ENCODE measurements at places on chromosomes 12 and 14.

GRCh38 chr14:42508209-42508946, 901.7 kb downstream of the LRFN5 start:
- DNase-seq: no peak

DNA sequence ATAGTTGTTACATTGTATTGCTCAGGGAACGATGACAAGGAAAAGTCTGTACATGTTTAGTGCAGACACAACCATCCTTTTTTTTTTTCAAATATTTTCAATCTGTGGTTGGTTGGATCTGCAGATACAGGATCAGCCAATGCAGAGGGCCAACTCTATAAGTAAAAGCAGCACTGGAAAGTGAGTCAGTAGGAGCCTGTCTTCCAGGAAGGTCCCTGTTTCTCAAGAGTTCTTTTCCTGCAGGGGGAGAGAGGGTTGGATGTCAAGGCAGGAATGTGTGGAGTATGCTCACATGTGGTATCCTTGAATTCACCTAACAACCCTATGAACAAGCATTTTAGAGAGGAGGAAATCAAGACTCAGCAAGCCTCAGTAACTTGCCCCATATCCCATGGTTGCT, 409.1 kb downstream of the NPAS3 start:
- no peak for DNase-seq

DNA sequence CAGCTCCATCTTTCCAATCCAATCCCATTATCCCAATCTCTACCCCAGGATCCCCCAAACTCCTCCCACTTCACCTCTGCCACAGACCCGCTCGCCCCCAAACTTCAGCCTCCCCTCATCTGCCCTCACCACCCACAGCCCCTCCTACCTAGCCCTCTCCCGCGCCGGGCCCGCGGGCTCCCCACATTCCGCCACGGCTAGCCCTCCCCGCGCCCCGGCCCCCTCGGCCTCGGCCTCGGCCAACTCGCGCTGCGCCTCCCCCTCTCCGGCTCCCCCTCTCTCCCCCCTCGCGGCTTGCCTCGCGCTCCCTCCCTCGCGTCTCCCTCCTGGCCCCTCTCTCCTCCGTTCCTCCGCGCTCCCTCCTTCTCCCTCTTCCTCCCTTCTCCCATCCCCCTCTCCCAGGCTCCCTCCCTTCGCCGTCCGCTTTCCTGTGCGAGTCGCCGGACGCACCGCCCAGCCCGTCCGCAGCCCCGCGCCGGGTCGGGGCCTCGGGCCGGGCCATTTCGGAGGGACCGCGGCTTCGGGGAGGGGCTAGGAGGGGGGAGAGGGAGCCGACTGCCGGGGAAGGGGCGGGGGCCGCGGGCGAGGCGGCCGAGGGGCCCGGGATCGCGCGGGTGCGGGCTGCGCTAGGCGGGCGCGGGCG, at the start of gene ATN1:
Gene ATN1, plus strand, starts transcription at position 581 of the 643 bp plus-strand sequence. CDS start 6,043 bp downstream, outside the sequence.
- peak; percentile 61 for DNase-seq

- DNase-seq: peak; percentile 66
Measured at GRCh38 chr12:111598637-111599452, at the start of gene ATXN2. Gene ATXN2 (minus strand): TSS chr12:111599315. CDS start chr12:111599034, 281 bp downstream.

- no peak for DNase-seq
Measured at GRCh38 chr12:78418919-78419318, 445.7 kb upstream of the SYT1 start.

GRCh38 chr12:104285740-104286515, 17.6 kb upstream of the EID3 start:
- no peak for DNase-seq

- DNase-seq: no peak
Measured at GRCh38 chr12:93616584-93617101, 44.2 kb downstream of the SOCS2 start.

- no peak for DNase-seq
Measured at GRCh38 chr12:57234233-57234570, 4.7 kb downstream of the SHMT2 start.

DNA sequence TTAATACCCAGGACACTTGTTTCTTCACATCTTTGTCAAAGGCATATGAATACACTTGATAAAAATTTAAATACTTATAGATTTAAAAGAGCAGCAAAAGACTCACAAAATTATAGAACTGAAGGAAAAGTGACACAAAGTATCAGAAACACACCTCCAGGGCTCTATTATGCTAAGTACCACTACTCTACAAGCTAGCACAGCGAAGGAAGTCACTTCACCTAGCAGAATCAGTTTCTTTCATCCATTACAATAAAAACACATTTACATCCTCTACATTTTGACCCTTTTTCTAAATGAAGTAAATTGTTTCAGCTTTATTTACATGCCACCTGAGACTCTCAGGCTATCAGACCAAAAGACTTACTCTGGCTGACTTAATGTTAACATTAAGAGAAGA, 26.6 kb upstream of the PTPRB start:
- no peak for DNase-seq

- DNase-seq: no peak
Measured at GRCh38 chr14:104682107-104682593, 7.3 kb upstream of the INF2 start.

- DNase-seq: no peak
Measured at GRCh38 chr14:95727056-95727700, 13.3 kb upstream of the TCL1A start.

DNA sequence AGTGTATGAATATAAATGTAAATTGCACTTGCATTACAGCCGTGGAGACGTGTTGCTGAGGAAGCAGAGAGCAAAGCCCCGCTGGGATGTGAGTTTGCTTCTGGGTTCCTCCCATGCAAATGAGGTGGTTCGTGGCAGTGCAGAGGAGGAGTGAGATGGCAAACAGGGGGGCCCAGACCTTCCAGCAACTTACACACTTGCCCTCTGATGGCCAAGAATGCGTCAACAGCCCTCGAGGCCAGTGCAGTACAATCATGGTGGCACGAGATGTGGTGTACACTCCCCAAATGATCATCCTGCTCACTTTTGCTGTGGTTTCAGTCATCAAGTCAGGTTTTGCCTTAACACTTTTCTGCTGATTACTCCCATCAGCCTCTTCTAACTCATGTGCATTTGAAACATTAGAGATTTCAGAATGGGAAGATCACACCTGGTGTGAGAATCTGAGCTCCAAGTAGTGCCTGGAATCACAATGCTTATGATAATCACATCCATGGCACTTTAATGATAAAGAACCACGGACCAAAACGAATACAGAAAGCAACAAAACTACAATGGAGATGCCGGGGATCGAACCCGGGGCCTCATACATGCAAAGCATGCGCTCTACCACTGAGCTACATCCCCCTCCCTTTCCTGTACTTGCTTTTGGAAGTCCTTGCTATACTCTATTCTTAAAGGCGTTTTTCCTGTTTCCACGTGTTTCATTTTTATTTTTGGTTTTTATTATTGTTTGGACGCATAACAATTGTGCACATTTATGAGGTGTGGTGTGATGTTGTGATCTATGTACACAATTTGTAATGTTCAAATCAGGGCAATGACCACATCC, 7.0 kb upstream of the UBC start:
- peak; percentile 94 for DNase-seq

DNA sequence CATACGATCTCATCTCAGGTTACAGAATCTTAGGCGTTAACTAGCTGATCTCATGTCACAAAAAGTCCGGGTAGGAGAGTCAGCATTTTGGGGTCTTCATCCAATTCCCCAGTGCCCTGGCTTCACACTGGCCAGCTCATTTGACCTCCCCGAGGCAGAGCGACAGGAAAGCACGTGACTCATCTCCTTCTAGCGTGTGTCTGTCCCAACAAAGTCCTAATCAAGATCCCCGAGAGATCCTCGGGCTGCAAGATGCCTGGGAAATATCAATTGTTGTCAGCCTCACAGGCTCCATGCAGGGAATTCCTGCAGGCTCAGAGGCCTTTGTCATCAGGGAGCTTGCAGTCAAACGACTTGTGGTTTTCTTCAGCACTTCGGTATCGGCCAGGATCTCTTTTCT, 57.5 kb downstream of the ZNF664 start:
- DNase-seq: no peak

DNA sequence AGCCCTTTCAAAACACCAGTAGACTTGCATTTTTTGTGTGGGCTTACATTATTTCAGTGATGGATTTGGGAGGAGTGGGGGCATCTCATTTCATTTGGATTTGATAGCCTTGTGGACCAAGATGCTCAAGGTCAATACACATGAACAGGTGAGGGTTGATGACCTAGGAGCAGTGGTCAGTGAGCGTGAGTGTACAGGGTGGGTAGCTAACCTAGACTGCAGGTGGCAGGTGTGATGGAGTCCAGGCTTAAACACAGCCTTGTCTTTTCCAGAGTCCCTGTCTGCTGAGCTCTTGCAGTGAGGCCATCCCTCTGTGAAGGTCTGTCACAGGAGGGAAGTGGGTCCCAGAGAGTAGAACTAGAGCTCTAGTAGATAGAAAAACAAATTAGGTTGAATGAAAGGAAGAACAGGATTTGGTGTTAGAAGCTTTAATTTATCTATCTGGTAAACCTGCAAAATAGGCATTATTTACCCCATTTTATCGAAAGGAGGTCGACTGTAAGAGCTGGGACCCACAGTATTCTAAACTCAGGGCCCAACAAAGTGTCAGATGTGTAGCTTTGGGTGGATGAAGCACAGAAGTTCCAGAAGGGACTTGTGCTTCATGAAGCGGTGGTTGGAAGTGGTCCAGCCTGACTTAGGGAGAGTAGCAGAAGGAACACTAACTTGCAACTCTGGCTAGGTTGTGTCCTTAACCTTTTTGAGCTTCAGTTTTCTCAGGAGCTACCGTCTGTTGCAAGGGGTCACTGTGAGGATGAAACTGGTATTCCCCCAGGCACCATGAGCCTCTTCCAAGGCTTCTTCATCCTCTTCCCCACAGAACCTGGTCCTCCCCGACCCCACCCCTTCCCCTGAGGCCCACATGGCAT, 18.2 kb downstream of the RPS6KL1 start:
- no peak for DNase-seq

GRCh38 chr12:1972856-1973317, 31.4 kb downstream of the DCP1B start:
- no peak for DNase-seq

GRCh38 chr14:81169711-81170103, 51.1 kb downstream of the GTF2A1 start:
- DNase-seq: no peak

DNA sequence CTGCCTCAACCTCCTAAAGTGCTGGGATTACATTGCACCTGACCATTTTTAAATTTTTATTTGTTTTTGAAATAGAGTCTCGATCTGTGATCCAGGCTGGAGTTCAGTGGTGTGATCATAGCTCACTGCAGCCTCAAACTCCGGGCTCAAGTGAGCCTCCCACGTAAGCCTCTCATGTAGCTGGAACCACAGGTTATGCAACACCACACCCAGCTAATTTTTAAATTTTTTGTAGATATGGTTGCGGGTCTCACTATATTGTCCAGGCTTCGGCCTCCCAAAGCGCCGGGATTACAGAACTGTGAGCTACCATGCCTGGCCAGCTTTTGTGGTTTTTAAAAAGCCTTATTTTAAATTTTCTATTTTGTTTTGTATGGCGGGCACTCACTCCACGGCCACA, 2.2 kb upstream of the DRAM1 start:
- DNase-seq: no peak

- DNase-seq: no peak
Measured at GRCh38 chr14:56648508-56649301, 69.1 kb downstream of the TMEM260 start.

- no peak for DNase-seq
Measured at GRCh38 chr14:32185097-32185496, 16.7 kb upstream of the RNU6-7 start.

- DNase-seq: no peak
Measured at GRCh38 chr14:35114036-35114435, 7.8 kb downstream of the PPP2R3C start.

GRCh38 chr14:65169351-65169750, 67.0 kb upstream of the MAX start:
- DNase-seq: no peak

DNA sequence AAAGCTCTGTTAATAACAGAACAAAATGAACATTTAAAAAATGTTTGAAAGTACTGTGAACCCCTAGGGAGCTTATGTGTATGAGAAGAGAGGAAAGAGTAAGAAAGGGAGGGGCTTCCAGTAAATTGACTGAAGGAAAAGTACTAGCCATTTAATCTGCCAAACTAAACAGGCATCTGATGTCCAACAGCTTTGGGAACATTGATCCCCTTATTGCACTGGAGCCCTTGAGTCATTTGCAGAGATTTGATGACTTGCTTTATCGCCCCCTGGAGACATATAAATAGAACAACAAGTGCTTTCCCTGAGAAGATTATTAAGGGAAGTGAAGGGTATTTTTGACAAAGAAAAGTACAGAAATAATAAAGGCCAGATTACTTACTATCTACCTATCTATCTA, 319.3 kb upstream of the NOVA1 start:
- no peak for DNase-seq

GRCh38 chr14:90005441-90005840, 49.7 kb downstream of the TDP1 start:
- DNase-seq: no peak

- peak; percentile 53 for DNase-seq
Measured at GRCh38 chr14:64502887-64503433, 678 bp downstream of the ZBTB25 start.

DNA sequence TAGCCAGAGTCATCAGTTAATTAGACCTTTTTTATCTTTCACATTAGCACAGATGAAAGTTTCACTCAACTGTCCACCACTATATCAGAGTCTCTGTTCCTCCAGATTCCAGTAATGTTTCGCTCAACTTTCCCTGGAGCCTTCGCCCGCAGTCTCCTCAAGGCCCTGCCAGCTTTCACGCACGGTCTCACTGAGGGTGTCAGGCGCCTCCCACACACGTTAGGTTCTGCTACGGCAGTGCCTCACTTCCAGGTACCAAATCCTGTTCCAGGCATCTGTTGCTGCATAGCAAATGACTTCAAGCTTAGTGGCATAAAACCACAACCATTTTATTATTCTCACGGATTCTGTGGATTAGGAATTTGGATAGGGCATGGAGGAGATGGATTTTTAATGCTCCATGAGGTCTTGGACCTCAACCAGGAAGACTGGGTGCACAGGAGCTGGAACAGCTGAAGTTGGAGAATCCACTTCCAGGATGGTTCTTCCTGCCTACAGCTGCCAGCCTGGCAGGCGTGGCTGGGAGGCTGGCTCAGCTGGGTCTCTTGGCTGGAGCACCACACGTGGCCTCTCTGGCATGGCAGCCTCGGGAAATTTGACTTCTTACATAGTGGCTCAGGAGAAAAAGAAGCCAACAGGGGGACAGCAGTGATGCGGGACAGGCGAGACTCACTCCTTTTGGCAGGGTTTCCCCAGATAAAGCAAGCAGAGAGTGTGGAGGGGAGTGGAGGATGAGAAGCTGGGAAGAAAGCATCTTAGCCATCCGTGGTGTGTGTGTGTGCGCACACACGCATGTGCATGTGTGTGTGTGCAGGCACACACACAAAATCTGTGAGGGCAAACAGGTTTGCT, 21.3 kb upstream of the BCDIN3D start:
- peak; percentile 36 for DNase-seq

- peak; percentile 44 for DNase-seq
Measured at GRCh38 chr12:90075685-90076084, 367.0 kb upstream of the ATP2B1 start.

All from activated CD8-positive, alpha-beta memory T cell treated with anti-CD3 and anti-CD28 coated beads, Interleukin-2, amount 10 ng/mL, durations not matched to agents 7 days and 5 days (primary cell).